ENCODE measurements at places on chromosomes 6 and 20. TPM values are rescaled to one million over a fixed set of nuclear protein-coding genes. Genes with fewer than 3 reads are reported as not detected.
A peak's percentile ranks its signal among the peaks of the same experiment; 100 is the strongest.

Gene ADGRF1
- not detected for total RNA-seq

Gene BMP7
- total RNA-seq = not detected

Gene DCBLD1
- 7.8 TPM for total RNA-seq

Gene OR14J1
- not detected for total RNA-seq

Gene TPD52L1
- total RNA-seq = not detected

Gene PDYN
- total RNA-seq = not detected

Gene BACH2
- 31.1 TPM for total RNA-seq

Gene MRPL18
- total RNA-seq = 65.8 TPM

Gene CD83
- 5.5 TPM for total RNA-seq

Gene OOEP
- total RNA-seq = 0.68 TPM

Gene GPR6
- total RNA-seq = not detected

DNA sequence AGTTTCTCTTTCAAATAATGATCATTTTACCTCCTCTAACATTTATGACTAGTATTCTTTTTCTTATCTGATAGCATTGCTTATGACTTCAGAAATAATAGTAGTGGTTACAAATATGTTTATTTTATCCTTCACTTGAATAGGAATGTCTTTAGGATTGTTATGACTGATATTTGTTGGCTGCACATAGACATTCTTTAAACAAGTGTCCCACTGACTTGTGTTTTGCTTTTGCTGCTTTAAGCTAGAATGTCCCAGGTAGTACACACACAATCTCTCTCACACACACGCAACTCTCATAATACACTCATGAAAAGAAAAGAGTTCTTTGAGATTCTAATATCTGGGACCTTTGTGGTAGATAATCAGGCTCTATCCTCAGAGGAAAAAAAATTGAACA lies 21.6 kb downstream of the KIAA1586 start:
- no peak for DNase-seq

- no peak for DNase-seq
Observed at GRCh38 chr6:131523988-131524673, 48.9 kb upstream of the ARG1 start.

DNA sequence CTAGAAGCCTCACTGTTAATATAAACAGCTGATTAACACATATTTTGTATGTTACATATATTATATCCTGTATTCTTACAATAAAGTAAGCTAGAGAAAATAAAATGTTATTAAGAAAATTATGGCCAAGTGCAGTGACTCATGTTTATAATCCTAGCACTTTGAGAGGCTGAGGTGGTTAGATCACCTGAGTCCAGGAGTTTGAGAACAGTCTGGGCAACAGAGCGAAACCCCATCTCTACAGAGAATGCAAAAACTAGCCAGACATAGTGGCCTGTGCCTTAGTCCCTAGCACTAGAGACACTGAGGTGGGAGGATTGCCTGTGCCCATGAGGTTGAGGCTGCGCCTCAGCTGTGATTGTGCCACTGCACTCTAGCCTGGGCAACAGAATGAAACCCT lies 81.9 kb downstream of the NCOA3 start:
- no peak for DNase-seq

DNA sequence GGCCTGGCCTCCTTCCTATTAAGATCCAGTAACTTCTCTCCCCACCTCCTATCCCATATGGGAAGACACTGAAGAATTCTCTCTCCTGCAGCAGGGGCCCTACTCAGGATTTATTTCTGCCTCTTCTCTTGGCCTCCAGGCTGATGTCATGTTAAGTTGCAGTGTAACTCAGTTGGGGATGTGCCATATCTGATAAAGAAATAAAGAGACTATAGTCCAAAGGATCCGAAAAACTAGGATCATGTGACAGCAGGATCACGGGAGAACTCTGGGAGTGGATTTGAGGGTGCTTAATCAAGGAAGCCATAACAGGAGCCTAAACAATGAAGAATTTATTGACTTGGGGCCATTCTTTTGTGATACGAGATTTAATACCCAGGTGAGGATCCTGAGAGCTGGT lies 38.5 kb upstream of the TGM6 start:
- DNase-seq = no peak

GRCh38 chr6:131470534-131470933 lies 102.5 kb upstream of the ARG1 start:
- no peak for DNase-seq

- DNase-seq = no peak
Observed at GRCh38 chr6:12657884-12658283, 58.7 kb upstream of the PHACTR1 start.

GRCh38 chr20:17898548-17898994 lies 70.0 kb downstream of the SNX5 start:
- peak; percentile 75 for DNase-seq

- DNase-seq = no peak
Observed at GRCh38 chr6:125974214-125974866, 12.0 kb upstream of the TRMT11 start.

- no peak for DNase-seq
Observed at GRCh38 chr6:7378740-7379139, 10.8 kb downstream of the CAGE1 start.

DNA sequence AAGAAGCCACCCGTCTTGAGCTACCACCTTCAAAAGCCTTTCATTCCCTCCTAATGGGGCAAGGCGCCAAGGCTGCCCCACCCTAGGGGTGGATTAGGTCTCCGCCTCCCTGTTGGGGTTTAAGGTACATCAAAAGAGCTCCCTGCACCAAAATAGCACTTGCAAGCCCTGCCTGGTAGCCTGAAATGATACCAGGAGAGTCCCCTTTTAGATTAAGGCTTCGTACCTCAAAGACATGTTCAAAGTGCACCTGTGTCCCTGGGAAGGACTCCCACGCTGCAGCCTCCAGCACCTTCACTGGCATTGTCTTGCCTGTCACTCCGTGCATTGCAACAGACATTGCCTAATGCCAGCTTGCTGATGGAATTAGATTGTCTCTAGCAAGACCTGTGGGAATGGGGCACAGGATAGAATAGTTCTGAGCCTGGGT lies 15.7 kb upstream of the CDKN1A start:
- no peak for DNase-seq

- no peak for DNase-seq
Observed at GRCh38 chr6:107185391-107185970, 70.2 kb upstream of the BEND3 start.

GRCh38 chr6:39100358-39100757 lies 14.6 kb downstream of the SAYSD1 start:
- DNase-seq = no peak

- DNase-seq = no peak
Observed at GRCh38 chr6:139917951-139918630, 543.6 kb upstream of the CITED2 start.
